ENCODE measurements at places on chromosomes 3 and 15. TPM values are rescaled to one million over a fixed set of nuclear protein-coding genes. Genes with fewer than 3 reads are reported as not detected.

C15orf39 gene
- 11.5 TPM for total RNA-seq

LARP6 gene
- 56.6 TPM for total RNA-seq

CACNA2D2 gene
- total RNA-seq: 0.12 TPM

STAB1 gene
- 0.73 TPM for total RNA-seq

SIAH2 gene
- 42.4 TPM for total RNA-seq
